ENCODE measurements at places on chromosomes 4 and X.

GRCh38 chrX:46573892-46574773 lies 568 bp downstream of the CHST7 start:
- DNase-seq, result peak; percentile 59

DNA sequence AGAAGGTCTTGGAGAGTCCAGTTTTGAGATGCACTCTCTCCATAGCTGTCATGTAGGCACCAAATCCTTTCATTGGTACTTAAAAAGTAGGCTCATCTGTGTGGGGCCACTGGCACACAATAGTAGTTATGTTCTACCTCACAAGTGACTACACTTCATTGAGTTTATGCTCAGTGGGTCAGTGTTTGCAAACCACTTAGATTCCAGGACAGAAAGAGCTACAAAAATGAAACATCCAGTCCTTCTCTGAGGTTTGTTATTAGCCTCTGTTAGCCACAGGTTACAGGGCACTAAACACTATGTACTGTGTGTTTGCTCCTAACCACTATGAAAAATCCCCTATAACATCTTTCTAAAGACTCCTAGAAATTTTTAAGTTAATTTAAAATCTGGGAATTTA lies 13.8 kb downstream of the RAB28 start:
- DNase-seq, result no peak

DNA sequence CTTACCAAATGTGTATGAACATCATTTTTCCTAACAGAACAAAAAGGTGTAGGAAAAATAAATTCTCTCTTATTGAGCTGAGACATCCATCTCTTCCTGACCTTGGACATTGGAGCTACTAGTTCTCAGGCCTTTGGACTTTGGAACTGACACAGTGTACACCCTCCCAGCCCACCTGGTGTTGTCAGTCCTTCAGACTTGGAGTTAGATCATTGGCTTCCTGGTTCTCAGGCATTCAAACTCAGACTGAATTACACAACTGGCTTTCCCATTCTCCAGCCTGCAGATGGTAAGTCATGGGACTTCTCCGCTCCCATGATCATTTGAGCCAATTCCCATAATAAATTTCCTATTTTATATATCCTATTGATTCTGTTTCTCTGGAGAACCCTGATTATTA lies 84.8 kb upstream of the EDNRA start:
- no peak for DNase-seq

GRCh38 chrX:44570522-44570921 lies 27.9 kb upstream of the FUNDC1 start:
- DNase-seq, result no peak

- peak; percentile 46 for DNase-seq
These were observed 833 bp downstream of the FGD1 start for GRCh38 chrX:54494989-54495813.

DNA sequence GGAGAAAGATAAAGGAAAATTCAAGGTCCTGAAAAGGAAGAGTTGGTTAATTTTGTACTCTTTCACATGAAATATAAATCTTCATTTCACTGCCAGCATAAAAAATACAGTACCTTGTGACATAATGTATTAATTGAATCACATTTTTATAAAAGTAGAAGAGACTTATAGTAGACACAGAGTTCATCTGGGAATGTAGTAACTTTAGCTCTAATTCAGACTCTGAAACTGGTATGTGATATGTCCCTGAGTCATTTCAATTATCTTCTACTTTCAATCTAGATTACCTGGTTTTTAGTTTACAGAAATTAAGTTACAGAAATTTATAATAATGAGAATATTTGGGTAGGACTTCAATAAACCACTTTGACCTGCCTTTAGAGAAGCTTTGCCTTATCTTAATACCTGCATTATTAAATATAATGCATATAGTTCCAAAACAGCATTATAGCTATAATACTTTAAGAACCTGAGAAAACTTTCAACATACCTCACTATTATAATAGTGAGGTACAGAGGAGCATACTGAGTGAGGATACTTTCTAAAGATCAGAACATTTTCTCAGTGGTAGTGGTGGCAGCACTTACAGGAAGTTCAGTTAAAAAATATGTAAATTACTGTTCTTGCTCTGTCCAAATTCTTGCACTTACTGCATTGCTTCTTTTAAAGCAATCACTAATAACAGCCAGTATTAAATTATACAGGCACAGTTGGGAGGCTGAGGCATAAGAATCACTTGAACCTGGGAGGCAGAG lies 11.2 kb downstream of the NEK1 start:
- DNase-seq, result no peak

DNA sequence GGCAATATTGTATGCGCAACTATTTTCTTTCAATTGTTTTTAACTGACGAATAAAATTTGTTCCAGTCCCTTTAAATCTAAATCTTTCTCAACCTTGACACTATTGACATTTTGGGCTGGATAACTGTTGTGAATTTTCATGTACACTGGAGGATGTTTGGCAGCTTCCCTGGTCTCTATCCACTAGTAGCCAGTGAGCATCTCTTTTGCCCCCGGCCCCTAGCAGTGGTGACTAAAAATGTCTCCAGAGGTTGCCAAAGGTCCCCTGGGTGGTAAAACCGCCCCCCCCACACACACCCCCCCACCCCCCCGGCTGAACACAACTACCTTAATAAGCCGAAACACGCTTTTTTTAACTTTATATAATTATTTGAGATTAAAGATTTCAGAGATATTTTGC lies 514 bp downstream of the FANCB start:
- peak; percentile 10 for DNase-seq

GRCh38 chr4:108314900-108315589 lies 146.3 kb upstream of the LEF1 start:
- DNase-seq, result no peak

DNA sequence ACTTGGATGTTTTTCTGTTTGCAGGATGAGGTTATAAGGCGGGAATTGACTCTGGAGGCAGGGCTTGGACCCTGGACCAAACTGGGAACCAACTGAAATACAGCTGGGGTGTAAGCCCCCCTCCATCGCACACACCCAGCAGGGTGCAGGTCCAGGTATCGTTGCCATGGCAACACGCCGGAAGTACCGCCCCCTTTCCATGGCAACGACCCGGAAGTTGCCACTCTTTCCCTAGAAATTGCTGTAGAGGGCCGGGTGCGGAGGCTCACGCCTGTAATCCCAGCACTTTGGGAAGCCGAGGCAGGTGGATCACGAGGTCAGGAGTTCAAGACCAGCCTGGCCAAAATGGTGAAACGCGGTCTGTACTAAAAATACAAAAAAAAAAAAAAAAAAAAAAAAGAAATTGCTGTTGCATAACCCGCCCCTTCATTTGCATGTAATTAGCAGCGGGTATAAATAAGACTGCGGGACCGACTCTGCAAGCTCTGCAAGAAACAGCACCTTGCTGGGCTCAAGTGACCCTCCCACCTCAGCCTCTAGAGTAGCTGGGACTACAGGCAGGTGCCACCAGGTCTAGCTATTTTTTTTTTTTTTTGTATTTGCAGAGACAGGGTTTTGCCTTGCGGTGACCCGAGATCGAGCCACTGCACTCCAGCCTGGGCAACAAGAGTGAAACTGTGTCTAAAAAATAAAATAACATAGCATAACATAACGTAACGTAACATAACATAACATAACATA lies 139.6 kb downstream of the CRLF2 start:
- DNase-seq, result peak; percentile 19

DNA sequence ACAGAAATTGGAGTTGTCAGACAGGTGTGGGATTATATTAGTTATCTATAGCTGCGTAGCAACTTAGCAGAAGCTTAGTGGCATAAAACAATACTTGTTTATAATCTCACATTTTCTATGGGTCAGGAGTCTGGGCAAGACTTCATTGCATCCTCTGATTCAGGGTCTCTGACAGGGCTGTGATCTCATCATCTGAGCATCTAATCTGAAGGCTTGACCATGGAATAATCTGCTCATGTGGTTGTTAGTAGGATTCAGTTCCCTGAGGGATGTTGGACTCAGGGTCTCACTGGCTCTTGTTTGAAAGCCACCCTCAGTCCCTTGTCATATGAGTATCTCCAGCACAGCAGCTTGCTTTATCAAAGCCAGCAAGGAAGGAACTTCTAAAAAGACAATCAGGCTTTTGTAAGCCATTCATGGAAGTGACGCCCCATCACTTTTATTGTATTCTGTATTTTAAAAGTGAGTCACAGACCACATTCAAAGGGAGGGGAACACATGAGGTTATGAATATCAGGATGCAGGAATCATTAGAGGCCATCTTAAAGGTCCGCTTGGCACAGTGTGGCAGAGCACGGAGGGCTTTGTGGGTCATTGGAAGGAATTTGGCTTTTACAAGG lies 37.2 kb upstream of the FAM9B start:
- no peak for DNase-seq

- DNase-seq, result no peak
These were observed 209.0 kb downstream of the BCOR start for GRCh38 chrX:39888730-39889129.

GRCh38 chr4:91746551-91746950 lies 557.2 kb upstream of the GRID2 start:
- no peak for DNase-seq

GRCh38 chrX:119647552-119648420 lies 41.6 kb upstream of the NKRF start:
- no peak for DNase-seq

DNA sequence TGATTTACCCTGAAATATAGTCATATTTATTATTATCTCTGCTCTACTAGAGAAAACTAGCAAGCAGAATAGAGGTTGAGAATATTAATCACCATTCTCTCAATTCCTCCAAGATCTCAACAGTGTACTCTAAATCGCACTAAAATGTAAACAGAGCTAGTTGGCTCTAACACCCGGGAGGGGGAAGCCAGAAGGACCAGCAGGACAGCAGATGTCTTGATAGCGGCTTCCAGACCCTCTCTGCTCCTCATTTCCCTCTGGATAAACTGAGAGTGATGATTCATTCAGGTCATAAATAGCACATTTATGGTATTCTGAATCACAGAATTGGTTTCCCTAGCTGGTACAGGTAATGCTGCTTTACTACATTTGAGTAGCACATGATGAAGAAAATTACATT lies 82.5 kb downstream of the TBC1D9 start:
- peak; percentile 77 for DNase-seq

DNA sequence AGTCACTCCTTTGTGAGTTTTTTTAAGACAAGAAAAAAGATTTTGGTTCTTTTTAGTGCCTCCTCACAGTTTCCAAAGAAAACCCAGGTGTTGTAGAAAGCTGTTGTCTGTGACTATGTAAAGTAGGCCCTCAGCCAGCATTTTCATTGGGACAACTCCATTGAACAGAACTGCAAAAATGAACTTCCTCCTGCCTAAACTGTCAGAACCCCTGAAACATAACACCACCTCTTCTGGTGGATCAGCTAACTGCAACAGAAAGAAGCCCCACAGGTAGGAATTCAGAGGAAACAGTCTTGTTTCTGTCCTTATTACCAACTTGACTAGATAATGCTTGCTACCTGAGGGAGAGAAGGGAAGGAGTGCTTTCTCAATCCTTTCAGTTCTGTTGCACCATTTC lies 3.4 kb upstream of the ATP11C start:
- DNase-seq, result no peak

DNA sequence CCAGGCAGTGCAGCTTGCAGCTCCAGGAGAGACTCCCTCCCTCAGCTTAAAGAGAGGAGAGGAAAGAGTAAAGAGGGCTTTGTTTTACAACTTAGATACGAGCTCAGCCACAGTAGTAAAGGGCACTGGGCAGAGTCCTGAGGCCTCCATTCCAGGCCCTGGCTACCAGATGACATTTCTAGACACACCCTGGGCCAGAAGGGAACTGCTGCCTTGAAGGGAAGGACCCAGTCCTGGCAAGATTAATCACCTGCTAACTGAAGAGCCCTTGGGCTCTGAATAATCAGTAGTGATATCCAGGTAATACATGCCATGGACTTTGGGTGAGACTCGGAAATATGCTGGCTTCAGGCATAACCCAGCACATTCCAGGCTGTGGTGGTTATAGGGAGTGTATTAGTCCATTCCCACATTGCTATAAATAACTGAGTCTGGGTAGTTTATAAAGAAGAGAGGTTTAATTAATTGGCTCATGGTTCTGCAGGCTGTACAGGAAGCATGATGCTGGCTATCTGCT lies 15.3 kb upstream of the SLC16A2 start:
- no peak for DNase-seq

DNA sequence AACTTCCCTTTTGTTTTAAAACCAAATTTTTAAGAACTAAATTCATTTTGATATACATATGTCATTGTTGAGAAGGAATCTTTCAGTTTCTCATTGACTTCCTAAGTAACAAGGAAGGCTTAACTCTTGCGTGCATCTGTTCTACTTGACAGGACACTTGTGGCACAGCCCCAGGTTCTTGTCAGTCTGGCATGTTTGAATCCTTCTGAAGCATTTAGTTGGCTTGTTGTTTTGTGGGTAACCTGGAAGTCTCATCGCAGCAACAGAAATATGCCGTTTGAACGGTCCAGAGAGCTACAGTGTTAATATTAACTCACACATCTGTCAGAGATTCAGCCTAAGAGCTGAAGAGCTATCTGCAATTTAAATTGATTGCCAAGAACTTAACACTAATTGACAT lies 76.0 kb downstream of the GLRA3 start:
- no peak for DNase-seq

DNA sequence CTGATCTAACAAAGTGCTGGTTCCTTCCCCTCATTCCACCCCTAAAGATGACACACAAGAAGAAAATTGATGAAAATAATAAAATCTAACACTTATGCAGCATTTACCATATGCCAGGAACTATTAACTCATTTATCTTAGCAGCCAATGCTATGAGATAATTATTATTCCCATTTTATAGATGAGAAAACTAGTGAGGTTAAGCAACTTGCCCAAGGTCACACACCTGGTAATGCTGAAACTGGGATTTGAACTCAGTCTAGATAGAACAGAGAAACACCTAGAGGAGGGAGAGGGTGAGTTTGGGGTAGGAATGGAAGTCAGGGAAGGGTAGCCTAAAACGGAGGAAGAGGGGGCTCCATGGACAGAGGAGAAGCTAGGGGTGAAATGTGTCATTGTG lies 18.6 kb downstream of the RBMX start:
- no peak for DNase-seq

DNA sequence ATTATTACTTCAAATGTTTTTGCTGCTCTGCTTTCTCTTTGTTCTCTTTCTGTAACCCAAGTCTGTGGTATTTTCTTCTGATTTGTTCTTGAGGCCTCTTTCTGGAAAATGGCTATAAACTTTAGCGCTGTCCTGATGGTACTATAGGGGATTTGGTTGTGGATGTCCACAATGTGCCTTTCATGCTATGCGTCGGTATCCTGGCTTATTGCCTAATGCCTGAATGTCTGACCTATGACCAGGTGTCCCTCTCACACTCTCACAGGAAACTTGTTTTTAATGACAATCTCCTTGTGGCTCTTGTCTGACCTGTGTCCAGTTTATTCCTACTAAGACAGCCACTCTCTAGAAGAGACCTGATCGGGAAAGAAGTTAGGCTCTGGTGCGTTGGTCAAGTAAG lies 222.4 kb upstream of the NR3C2 start:
- DNase-seq, result no peak

DNA sequence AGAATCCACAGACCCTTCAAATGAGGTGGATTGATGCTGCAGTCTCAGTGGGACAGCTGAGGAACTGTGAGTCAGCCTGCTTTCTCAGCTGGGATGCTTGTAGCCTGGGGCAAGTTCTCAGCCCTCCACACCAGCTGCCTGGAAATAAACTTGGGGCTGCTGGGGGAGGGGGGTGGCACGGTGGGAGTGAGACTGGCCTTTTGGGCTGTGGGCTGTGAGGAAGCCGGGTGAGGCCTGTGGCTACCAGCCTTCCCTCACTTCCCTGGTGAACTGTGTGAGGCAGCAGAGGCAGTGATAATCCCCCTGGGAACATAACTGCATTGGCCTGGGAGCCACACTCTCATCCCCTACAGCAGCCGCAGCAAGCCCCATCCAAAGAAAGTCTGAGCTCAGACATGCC lies 114.5 kb upstream of the GUCY1A1 start:
- DNase-seq, result peak; percentile 24

- DNase-seq, result no peak
These were observed 289.3 kb upstream of the MAGEB2 start for GRCh38 chrX:29926056-29926455.

Data from glutamatergic neuron (in vitro differentiated cells).